T-cell (primary cell): ENCODE measurements at places on chromosomes 4 and X.

- DNase-seq, result peak; percentile 53
Observed at GRCh38 chr4:76989391-76990061, 40.0 kb downstream of the SEPTIN11 start.

DNA sequence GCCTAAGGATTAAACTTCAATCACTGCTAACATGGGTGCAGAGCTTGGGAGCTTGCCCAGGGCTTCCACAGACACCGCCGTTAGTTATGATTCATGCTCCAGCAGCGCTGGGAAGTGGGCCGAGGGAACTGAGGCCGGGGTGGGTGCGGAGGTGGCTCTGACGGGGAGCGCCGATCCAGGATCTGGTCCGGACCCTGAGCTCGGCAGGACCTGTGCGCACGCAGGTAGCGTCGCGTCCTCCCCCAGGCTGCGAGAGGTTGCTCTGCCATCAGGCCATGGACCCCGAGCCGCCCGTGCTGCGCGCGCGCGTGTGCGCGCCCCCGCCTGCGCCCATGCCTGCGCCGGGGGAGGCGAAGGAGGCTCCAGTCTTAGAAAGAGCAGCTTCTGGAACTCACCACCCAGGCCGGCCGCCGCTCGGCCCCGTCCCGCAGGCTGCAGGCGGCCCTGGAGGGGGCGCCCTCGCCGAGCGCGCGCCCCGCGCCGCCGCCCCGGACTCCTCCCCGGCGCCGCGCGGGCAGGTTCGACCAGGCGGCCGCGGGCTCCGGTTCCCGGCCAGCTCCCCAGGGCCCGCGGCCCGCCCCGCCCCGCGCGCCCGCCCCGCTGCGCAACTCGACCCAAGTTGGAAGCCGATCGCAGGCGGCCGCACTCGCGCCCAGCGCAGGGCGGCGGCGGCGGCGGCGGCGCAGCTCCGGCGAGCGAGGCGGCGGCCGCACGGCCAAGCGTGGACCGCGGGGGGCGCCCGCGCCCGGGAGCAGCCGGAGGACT is 732 bp upstream of the ADRA2C start:
- DNase-seq, result no peak

DNA sequence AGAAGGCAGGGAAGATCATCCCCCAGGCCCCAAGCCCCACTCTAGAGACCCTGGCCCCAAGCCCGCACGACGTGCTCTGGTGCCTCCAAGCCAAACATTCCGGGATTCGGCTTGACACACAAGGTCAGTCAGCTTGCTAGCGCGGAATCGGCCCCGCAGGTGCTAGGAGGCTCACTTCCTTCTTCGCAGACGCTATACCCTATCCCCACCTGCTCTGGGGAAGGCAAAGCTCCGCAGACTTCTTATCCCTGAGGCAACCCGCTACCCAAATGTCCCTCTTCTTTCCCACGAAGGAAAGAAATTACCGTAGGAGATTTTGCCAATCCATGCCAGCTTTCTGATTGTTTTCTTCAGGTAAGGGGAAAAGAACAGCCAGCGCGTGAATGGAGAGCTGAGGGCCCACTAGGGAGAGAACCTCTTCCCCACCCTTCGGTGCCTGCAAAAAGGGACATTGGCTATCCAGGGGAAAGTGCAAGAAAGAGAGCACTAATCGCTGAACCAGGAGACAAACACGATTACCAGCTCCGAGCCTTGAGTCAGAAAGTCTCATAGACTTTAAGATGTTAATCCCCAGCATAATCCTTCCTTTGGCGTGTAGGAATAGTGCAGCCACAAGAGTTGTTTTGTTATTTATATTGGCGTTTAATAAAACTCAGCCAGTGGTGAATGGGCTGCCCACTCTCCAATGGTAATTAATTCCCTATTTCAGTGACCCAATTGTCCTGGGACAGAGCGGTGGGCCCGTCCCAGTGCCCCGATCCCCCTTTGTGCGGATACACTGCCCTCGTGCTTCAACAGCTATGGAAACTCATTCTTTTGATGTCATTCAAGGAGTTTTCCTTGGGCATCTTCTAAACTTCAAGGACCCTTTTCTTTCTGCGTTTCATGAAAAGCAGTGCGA is 5.4 kb upstream of the NEUROG2 start:
- DNase-seq, result no peak

DNA sequence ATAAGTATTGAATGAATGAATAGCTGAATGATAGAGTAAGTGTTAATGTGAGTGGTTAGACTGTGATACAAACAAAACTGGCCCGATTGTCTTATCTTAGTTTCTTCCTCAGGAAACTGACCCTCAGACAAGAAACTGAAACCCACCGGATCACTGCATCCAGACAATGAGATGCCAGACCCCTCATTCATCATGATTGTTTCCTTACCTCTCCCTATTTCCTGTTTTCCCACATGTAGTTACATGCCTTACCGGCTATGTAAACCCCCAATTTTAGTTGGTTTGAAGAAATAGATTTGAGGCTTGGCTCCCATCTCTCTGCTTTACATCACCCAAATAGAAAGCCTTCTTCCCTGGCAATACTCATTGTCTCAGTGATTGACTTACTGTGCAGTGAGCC is 218.9 kb upstream of the PPP1R2C start:
- DNase-seq, result no peak

- no peak for DNase-seq
Observed at GRCh38 chr4:109977854-109978501, 65.3 kb downstream of the EGF start.

DNA sequence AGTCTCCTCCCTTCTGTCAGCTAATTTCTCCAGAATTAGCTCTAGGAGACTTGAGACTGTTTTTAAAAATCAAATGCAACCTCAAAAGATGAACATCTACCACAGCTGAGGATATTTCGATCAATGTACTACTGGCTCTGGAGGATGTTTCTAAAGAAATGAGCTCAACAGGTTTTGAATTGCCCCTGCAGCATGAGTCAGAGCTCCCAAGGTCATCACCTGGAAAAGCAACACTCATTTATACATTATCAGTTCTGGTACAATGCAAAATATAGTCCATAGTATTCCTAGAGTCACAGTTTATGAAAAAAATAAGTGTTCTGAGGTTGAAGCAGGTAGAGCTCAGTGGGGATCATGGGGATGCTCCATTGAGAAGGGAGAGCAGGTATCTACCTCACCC is 50.8 kb upstream of the MCF2 start:
- DNase-seq, result no peak

GRCh38 chr4:185512516-185512915 is 22.8 kb downstream of the PDLIM3 start:
- DNase-seq, result no peak
